Stimulated activated CD8-positive, alpha-beta memory T cell treated with anti-CD3 and anti-CD28 coated beads, Interleukin-15, amount 100 ng/mL, for 48 hours (primary cell): ENCODE measurements at places on chromosomes 1 and 21.

DNA sequence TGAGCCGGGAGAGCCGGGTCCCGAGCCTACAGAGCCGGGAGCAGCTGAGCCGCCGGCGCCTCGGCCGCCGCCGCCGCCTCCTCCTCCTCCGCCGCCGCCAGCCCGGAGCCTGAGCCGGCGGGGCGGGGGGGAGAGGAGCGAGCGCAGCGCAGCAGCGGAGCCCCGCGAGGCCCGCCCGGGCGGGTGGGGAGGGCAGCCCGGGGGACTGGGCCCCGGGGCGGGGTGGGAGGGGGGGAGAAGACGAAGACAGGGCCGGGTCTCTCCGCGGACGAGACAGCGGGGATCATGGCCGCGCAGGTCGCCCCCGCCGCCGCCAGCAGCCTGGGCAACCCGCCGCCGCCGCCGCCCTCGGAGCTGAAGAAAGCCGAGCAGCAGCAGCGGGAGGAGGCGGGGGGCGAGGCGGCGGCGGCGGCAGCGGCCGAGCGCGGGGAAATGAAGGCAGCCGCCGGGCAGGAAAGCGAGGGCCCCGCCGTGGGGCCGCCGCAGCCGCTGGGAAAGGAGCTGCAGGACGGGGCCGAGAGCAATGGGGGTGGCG lies 371 bp downstream of the ARID1A start:
- DNase-seq, result no peak

DNA sequence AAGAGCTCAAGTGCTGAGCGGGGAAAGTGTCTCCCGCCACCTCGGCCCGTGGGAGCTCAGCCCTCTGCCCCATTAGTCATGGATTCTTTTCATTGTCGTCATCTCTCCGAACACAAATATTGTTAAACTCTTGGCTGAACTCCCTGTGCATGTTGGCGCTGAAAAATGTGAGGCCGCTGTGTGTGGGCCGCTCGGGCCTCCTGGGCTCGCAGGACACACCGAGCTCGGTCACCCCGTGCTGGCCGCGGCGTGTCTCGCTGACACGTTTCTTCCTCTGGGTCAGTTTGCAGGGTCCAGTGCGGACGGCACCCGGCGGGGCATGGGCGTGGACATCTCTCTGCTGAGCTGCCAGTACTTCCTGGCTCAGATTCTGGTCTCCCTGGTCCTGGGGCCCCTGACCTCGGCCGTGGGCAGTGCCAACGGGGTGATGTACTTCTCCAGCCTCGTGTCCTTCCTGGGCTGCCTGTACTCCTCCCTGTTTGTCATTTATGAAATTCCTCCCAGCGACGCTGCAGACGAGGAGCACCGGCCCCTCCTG lies 25.6 kb downstream of the SLC45A1 start:
- DNase-seq, result no peak

DNA sequence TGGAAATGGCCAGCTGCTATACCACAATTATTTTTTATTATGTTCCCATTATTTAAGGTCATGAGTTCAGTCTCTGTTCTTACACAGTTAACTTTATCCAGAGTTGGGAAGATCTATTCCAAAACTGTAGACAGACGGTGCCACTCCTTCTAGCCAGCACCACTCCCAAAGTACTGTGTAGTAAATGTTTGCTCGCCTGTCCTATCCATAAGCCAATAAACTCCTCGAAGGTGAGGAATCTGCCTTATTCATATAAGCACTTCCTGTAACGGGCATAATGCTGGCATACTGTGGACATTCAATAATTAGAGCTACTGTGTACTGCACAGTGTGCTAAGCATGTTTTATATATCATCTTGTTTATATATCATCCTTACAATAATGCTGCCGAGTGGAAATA lies 26.1 kb upstream of the STMN1 start:
- no peak for DNase-seq

- no peak for DNase-seq
Measured at GRCh38 chr1:31752258-31752657, 11.9 kb downstream of the ADGRB2 start.

GRCh38 chr1:40308036-40308727 lies 8.9 kb downstream of the COL9A2 start:
- DNase-seq, result no peak

DNA sequence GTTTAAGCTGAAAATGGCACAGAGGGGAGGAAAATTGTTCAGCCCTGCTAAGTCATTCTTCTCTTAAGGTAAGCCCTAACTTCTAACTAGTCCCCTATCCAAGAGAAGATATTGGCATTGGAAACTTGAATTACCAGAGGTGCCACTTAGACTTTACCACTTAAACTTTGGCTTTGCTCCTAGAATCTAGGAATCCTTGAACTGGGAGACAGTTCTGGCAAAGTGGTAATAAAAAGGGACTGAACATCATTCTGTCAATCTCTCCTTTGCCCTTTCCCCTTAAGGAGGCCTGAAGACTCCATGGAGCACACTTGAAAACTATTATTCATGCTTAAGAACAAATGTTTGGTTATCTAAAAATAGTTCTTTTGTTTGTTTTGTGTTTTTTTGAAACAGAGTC lies 8.4 kb downstream of the ATP1A4 start:
- no peak for DNase-seq

DNA sequence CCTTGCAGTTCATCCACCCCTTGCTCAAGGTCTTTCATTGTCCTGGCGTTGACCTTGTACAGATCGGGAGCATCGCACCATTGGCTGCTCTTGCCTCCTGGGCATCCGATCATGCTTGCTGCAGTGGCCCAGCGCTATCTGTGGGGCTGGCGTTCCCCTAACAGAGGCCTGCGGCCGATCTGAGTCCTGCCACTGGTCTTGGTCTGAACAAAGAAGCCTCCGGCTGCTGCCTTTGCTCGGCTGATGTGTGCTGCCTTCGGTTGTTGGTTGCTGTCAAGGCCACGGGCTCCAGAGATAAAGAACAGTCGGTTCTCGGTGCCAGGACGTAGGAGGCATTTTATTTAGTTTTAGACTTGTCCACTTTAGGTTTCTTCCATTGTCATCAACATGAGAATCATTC lies 39.0 kb downstream of the PCNT start:
- no peak for DNase-seq

- DNase-seq, result no peak
Measured at GRCh38 chr1:72851597-72851996, 569.3 kb upstream of the NEGR1 start.

GRCh38 chr1:203995228-203995627 lies 77.7 kb upstream of the SOX13 start:
- no peak for DNase-seq

DNA sequence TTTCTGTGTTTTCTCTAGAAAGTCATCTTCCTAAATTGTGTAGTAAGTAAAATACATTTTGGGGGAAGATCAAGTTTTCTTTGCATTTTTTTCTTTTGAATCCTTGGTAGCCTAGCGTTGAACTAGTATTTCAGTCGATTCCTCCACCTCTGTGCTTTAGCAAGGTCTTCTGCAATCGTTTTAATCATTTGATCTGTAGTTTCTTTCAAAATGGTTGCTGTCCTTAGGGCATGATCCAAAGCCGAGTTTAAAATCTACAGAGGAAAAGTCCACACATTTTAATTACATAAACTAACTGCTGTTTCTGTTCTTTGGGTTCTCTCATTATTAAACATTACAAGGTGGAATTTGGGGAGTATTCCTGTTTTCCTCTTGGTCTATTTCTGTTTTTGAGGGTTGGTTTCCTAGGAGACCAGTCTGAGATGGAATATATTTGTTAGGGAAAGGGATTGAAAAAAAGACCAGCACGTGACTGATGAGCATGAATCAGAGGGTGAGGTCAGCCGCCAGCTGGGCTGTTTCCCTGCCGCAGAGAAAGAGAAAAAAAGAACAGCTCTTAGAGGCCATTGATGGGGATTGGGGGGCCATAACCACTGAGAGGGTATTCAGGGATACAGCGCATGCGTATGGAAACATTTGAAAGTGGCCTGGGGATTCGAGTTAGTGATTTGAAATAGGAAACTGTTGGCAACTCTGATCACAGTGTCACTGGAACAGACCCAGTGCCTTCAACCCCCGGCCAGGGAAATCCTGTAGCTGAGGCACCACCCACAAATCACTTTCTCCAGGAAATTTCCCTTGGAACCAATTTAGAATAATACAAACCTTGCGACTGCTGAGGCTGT lies 40.6 kb downstream of the AKNAD1 start:
- no peak for DNase-seq

DNA sequence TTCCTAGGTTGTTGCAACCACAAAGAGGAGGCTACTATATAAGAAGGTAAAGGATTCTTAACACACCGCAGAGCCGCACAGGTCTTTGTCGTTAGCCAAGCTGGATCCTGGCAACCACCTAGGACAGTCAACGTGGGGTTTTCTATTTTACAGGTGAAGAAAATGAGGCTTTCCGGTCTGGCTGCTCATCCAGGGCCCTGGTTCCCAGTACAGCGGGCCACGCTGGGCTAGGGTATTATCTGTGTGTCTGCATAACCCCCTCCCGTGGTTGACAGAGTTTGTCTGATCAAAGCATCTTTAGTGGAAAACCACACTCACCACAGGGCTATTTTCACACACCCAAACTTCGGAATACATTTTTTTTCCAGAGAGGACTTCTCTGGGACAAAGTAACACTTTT lies 39.0 kb upstream of the PDE9A start:
- peak; percentile 35 for DNase-seq

DNA sequence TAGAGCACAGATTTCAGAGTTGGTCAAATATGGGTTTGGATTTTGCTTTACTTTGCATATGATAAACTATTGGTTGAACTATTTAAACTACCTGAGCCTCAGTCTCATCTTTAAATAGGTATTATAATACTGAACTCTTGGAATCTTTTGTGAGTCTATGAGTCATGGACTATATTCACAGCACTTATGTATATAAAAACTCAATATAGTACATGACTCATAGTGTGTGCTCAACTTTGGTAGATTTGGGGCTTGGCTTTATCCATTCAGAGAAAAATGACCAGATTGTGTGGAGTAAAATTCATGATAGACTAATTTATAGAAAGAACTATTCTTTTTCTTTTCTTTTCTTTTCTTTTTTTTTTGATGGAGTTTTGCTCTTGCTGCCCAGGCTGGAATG lies 28.7 kb downstream of the FCRL3 start:
- DNase-seq, result no peak

GRCh38 chr21:26169061-26169610 lies 1.4 kb downstream of the APP start:
- no peak for DNase-seq

DNA sequence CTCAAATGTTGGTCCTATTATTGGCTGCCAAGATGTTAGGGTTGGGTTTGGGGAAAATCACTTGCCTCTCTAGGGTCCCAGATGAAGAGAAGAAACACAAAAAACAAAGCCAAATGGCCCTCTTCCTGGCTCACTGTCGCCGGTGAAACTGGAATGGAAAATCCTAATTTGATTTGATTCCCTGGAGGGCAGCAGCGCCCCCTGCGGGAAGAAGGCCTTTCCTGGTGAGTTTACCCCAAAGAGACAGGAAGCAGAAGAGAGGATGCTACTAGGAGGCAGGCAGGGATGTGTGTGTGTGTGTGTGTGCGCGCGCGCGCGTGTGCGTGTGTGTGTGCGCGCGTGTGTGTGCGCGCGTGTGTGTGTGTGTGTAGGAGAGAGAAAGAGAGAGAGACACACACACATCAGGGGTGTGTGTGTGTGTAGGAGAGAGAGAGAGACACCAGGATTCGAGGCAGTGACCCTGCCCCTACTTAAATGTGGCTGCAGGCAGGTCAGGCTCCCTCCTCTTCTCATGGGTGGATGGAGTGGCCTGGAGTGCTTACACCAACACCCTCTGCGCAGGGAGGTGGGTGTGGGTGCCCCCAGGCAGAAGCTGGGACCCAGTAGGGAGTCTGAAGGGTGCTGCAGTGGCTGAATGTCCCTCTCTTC lies 3.1 kb upstream of the SELENON start:
- peak; percentile 55 for DNase-seq

DNA sequence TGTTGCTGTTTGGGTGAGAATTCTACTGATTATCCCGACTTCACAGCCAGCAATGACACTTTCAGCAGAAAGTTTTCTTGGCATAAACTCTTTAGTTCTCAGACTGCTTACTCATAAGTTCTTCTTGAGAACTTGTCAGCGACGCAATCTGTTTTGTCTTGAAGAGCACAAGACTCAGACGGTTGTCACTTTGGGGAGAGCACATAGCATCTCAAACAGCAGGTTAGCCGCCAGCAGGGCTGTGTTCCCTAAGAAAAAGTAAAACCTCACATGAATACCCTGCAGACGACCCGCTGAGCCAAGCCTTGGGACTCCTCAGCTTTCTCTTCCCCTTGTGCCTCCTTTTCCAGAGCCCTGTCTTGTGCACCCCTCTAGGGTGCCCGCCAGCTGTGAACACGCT lies 11.4 kb downstream of the AGMAT start:
- DNase-seq, result no peak

DNA sequence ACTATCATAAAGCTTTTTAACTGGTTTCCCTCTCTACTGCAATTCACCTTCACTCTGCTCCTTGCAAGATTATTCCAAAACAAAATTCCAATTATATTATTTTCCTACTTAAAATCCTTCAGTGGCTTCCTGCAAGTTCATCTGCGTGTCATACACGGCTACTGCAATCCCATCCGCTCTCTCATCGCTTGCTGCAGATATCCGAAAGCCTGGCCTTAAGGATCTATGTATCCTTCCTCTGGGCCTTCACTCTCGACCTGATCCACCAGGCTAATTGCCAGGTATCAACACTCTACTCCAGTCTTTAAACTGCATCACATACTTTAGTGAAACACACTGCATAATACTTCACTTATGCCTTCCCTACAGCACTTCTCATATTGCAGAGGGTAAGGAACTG lies 44.0 kb downstream of the VAV3 start:
- no peak for DNase-seq

DNA sequence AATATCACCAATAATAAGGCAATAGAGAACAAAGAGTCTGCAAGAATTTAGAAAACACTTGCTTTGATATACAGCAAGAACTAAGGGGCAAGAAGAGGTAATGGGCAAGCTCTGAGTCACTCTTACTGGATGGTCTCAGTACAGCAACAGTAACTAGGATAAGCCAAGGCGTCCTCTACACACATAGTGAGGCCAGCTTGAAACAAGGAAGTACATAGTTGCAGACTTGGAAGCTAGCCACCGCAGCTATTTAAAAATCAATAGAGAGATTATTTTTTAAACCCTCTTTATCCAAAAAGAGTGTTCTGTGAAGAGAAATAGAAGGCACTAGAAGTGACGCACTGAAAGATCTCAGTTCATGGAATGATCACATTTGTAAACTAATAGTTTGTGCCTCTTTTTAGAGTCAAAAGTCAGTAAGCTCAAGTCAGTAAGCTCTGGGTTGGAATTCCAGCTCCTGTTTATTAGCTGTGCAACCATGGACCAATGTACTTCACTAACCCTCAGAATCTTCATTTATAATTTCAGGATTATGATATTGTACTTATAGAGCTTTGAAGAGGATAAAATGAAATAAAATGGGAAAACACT lies 118.6 kb downstream of the AKT3 start:
- DNase-seq, result no peak

DNA sequence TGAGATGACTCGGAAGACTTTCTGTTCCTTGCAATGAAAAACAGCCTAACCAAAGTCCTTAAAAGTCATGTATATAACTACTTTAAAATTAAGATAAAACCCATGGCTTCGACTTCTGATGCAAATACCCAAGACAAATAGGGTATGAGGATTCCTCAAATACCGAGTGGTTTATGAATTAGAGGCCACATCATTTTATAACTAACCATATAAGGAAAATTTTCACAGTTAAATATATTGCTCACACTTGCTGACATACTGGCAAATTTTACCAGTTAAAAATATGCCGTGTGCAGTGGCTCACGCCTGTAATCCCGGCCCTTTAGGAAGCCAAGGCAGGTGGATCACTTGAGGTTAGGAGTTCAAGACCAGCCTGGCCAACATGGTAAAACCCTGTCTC lies 5.4 kb downstream of the RERE start:
- DNase-seq, result no peak
